ENCODE measurements at places on chromosomes 1 and 21.

- DNase-seq = no peak
These were observed 30.3 kb downstream of the PARK7 start for GRCh38 chr1:7991504-7992440.

DNA sequence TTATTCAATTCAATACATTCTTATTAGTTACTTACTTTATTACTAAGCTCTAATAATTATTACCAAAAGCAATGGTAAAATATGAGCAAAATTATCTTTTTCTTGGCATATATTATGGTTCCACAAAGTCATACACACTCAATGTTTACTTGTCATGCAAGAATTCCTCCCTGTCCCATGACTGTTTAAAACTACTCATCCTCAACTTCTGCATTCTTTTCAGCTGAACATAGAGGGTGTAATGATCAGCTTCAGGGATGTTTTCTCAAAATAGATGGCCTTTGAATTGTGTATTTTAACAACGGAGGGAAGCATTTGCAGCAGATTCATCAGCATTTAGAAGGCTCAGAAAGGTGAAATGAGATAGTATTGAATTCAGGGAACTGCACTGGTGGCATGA lies 499.0 kb downstream of the RWDD3 start:
- no peak for DNase-seq

- no peak for DNase-seq
These were observed 320.4 kb downstream of the RWDD3 start for GRCh38 chr1:95554408-95554807.

DNA sequence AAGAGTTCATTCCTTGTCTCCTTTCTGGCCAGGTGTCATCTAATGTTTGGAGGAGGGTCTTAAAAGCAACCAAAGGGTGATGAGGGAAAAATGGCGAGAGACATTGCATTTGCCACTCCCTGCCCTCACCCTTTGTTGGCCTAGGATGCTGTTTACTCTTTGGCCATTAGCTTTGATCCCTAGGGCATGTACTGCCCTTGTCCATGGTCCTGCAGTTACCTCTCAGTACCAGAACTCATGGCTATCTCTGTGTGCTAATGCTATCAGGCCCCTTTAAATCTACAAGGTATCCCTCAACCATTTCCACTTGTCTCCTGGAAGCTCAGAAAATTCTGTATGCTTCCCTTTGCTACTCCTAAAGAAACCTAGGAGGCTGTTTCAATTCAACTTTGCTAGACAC lies 424.8 kb upstream of the PLXNA2 start:
- no peak for DNase-seq

DNA sequence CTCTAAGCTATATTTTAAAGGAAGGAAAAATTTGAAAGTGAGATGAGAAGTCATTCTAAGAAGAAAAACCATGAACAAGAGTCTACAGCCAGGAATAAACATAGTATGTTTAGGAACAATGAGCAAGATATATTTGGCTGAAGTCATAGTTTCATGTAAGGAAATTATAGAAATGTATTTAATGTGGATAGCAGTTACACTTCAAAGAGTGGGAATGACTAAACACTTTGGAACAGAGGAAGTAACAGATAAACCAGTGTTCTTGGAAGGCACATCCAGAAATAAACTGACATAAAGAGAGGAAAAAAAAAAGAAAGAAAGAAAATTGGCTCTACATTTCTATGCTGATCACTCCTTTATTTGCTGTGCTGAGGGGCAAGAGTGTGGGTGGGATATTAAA lies 18.0 kb downstream of the C8A start:
- DNase-seq = no peak

GRCh38 chr1:151820940-151821339 lies 10.7 kb downstream of the RORC start:
- no peak for DNase-seq

- DNase-seq = no peak
These were observed 28.6 kb upstream of the PRSS38 start for GRCh38 chr1:227786673-227787512.

GRCh38 chr1:160459687-160460086 lies 59.3 kb downstream of the VANGL2 start:
- no peak for DNase-seq

- no peak for DNase-seq
These were observed 9.3 kb downstream of the NTMT2 start for GRCh38 chr1:170155055-170155454.

GRCh38 chr1:16048573-16049189 lies 5.1 kb downstream of the CLCNKB start:
- no peak for DNase-seq

- DNase-seq = no peak
These were observed 227.7 kb downstream of the KAZN start for GRCh38 chr1:14826172-14826636.

- no peak for DNase-seq
These were observed 620.0 kb upstream of the B3GALT2 start for GRCh38 chr1:193806079-193807048.

DNA sequence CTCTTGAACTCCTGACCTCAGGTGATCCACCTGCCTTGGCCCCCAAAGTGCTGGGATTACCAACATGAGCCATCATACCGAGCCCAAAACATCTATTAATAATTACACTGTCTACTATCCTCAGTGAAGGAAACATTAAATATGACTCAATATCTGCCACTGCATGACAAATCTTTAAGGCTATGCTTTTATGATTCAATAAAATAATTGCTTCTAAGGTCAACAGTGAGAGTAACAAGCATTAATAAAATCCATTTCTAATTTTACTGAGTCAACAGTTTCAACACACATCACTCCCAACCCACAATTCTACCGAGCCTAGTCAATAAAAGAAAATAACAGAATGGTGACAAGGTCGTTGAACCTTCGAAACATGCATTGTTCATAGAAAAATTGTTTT lies 125.5 kb upstream of the CHRM3 start:
- no peak for DNase-seq

DNA sequence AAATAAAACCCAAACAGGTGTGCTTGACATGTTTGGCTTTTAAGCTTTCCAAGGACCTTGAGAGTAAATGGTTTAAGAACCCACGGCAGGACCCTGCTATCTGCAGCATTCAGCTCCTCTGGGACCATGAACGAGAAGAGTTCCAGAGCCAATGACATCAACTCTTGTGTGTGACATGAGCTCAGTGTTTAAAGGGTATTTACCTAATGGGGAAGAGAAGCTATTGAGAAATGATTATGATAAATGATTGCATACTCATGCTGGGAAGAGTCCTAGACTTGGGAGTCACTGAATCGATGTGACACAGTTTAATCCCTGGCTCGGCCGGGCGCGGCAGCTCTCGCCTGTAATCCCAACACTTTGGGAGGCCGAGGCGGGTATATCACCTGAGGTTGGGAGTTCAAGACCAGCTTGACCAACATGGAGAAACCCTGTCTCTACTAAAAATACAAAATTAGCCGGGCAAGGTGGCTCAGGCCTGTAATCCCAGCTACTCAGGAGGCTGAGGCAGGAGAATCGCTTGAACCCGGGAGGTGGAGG lies 55.4 kb downstream of the KANK4 start:
- DNase-seq = no peak

GRCh38 chr1:112744009-112744578 lies 29.0 kb upstream of the PPM1J start:
- DNase-seq = no peak

GRCh38 chr1:2070800-2071530 lies 20.8 kb downstream of the PRKCZ start:
- DNase-seq = no peak

DNA sequence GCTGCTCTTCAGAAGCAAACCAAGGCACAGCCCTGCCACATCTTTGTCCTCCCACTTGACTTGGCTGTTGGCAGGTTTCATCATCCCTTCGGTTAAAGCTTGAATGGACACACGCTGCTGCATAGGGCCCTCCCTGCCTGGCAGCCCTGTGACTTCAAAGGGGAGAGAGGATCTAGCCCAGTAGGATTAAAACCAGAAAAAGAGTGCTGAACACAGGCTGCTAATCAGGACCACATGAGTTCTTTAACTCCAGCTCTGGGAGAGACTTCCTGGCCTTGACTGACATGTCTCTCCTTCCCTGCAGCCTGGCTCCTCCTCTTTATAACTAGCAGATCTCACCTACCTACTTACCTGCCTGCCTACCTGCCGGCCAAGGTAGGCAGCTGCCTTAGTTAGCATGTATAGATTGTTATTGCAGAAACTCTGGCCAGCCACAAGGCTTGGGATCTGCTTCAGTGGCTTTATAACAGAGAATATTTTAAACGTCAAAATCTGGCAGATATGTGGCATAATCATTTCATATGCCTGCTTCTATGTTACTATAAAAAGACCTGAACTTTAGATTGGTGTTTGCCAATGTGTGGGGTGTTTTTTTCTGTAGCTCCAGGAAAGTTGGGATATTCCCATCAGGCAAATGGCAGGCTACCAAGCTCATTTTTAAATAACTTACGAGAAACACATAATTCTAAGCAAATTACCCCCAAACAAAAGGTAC lies 49.4 kb downstream of the ERG start:
- DNase-seq = no peak

GRCh38 chr1:181469829-181470228 lies 13.5 kb upstream of the CACNA1E start:
- DNase-seq = no peak

DNA sequence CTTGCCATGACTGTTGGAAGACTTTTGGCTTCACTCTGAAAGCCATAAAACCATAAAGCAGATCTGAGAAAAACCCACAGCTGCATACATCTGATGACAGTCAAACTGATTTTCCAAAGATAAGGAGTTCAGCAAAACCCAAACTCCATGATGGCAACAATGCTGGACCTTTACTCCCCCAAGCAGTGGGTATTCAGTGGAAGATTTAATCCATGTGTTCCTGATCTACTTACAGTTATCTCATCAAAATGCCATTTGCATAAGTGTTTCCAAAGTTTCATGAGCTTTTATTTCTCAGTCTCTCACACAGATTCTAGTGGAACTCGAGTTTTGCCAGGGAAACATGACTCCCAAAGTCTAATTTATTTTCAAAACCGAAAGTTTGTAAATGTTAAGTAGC lies 184.9 kb downstream of the ZC3H11B start:
- no peak for DNase-seq

DNA sequence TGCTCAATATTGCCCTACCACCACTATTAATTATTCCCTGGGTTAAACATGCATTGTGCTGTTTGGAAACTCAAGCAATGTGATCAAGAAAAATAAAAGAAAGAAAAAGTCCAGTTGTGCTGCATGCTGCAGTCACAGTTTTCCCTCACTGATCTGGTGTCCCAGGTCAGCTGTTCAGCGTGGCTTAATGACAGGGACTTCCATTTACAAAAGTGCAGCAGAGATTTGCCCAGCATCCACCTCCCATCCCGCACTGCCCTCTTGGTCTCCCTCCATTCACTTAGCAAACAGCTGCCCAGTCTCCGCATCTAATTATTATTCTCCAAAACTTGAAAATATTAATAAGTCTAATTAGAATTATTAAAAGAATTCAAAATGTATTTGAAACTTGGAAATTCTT lies 2.0 kb upstream of the OR2T4 start:
- no peak for DNase-seq

GRCh38 chr1:115837740-115838421 lies 3.0 kb downstream of the NHLH2 start:
- no peak for DNase-seq

- no peak for DNase-seq
These were observed 18.3 kb upstream of the EFHD2 start for GRCh38 chr1:15391366-15391765.

- no peak for DNase-seq
These were observed 309 bp downstream of the NSL1 start for GRCh38 chr1:212791261-212791675.

DNA sequence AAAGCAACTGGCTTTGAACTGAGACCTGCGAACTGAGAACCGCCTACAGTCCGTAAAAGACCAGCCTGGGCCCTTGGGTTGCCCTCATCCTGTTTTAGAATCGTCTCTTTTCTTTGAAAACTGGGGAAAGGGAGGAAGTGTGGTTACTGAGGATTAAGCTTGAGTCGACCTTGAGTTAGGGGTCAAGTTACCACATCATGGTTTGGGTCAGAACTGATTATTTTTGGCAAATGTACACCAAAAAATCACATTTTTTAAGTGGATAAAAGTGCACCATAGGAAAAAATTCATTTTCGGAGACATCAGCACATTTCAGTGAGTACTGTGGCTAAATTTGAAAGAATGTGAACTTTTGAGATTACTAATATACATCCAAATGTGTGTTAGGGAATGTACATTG lies 76.9 kb upstream of the KAZN start:
- no peak for DNase-seq

GRCh38 chr1:51928896-51929295 lies 50.4 kb upstream of the NRDC start:
- no peak for DNase-seq

- no peak for DNase-seq
These were observed 2.4 kb downstream of the SLC41A1 start for GRCh38 chr1:205810448-205811157.

- DNase-seq = no peak
These were observed 995 bp downstream of the VASH2 start for GRCh38 chr1:212951126-212951946.

- no peak for DNase-seq
These were observed 17.7 kb downstream of the NEXN start for GRCh38 chr1:77906019-77906545.

DNA sequence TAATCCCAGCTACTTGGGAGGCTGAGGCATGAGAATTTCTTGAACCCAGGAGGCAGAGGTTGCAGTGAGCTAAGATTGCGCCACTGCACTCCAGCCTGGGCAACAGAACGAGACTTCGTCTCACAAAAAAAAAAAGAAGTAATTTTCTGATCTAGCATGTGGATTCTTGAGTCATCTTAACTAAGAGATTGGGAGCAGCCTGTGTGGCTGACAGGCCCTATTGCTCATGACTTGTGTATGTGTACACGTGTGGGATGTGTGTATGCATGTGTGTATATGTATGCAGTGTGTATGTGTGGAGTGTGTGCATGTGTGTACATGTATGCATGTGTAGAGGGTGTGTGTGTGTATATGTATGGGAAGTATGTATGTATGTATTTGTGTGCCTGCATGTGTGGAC lies 29.5 kb downstream of the DOP1B start:
- DNase-seq = no peak

DNA sequence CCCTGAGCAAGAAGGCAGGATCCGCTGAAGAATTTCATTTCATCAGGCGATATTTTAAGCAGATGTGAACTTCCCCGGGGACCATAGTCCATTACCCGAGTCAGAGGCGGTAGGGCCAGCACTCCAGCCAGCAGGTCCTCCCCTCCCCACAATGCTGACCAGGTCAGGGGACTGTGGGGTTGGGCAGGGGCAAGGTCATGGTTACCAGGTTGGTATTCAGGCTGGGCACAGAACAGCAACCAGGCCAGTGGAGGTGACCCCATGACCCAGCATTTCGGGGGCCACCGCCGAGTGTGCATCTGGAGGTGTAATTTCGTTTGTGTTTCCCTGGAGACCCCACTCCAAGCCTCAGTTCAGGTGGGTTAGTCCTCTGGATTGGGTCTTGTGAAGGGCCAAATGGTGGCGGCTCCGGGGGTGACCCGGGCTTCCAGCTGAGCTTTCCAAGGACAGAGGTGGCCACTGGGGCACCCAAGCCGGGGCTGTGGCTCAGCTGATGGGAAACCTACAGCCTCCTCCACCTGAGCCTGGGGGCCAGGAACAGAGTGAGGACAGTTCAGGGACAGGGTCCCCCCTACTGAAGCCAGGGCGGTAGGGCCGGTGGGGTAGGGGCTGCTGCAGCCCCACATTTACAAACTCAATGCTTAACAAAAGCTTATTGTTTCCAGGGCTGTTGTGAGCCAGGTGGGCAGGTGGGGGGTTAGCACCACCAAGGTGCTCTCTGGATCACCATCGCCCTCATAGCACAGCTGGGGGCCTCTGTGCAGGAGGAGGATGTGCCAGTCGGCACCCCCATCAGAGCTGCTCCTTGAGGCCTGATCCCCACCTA lies 2.8 kb downstream of the PRDM16 start:
- no peak for DNase-seq

Measured in activated T-helper 9 cell treated with anti-CD3 and anti-CD28 coated beads, Interleukin-2, amount 50 U/mL, for 16 hours (primary cell).